ENCODE measurements at places on chromosomes 2 and 18.

DNA sequence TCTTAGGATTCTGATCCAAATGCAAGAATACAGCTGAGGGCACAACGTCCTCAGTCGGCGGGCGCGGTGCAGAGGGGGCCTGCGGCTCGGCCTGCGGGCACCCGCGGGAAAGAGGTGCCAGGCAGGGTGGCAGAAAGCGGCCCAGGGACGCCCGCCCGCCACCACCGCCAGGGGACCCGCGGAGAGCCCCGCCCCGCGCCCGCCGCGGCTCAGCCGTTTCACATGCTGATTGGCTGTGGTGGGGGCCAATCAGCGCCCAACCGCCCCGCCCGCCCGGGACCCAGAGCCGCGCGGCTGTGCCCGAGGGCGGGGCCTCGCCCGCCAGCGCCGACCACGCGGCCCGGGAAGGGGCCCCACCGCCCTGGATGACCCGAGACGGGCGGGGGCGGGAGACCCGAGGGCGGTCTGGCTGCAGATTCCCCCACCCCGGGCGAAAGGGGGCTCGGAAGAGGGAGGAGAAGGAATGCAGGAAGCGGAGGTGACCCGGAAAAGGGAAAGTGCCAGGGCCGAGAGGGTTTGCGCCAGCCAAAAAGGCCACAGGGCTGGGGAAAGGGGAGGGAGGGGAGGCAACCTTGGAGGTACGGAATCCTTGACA is 8.0 kb downstream of the IRS1 start:
- peak; percentile 61 for DNase-seq

- peak; percentile 88 for DNase-seq
Measured at GRCh38 chr2:37377187-37377532, 32.7 kb downstream of the QPCT start.

GRCh38 chr2:224938651-224939182 is 103.6 kb downstream of the DOCK10 start:
- DNase-seq, result peak; percentile 79

- DNase-seq, result no peak
Measured at GRCh38 chr18:75723521-75724340, 296.2 kb upstream of the SMIM21 start.

- peak; percentile 77 for DNase-seq
Measured at GRCh38 chr2:187527262-187527661, 27.0 kb downstream of the TFPI start.

- no peak for DNase-seq
Measured at GRCh38 chr18:63186520-63187222, 132.9 kb downstream of the BCL2 start.

Data from astrocyte (in vitro differentiated cells and primary cell).